ENCODE measurements at places on chromosomes 12 and 14.

DNA sequence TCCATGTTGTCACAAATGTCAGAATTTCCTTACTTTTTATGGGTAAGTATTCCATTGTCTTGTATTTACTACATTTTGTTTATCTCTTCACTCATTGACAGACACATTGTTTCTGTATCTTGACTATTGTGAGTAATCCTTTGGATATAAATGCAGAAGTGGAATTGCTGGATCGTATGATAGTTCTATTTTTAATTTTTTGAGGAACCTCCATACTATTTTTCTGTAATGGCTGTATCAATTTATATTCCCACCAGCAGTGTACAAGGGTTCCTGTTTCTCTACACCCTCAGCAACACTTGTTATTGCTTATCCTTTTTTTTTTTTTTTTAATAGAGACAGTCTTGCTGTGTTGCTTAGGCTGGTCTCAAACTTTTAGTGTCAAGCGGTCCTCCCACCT is 3.5 kb upstream of the KICS2 start:
- no peak for DNase-seq

DNA sequence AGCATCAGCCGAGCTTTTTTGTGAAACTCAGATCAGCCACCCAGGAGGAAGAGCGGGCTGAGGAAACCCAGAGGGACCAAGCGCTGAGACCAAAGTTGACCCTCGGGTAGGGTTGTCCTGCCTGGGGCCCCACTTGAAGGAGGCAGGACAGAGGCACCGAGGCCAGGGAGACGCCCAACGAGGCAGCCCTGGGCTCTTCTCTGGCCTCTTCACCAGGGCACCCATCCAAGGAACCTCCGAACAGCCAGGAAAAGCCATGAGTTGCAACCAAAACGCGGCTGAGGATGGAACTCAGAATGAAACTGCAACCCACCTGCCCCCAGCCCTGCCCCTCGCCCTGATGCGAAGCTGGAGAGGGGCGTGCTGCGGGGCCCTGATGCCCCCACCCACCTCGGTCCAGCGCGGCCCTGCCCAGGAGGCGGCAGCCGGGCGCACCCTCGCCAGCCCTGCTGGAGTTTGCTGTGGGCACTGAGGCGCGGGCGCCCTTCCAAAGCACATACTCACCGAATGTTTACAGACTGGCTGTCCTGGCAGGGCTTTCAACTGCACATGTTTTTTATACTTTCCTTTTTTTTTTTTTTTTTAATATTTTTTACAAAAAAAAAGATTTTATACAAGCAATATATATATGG is 41.9 kb downstream of the JDP2 start:
- DNase-seq = no peak

GRCh38 chr12:132888852-132889251 is 1.4 kb upstream of the CHFR start:
- no peak for DNase-seq

GRCh38 chr12:89875225-89875624 is 166.6 kb upstream of the ATP2B1 start:
- no peak for DNase-seq

DNA sequence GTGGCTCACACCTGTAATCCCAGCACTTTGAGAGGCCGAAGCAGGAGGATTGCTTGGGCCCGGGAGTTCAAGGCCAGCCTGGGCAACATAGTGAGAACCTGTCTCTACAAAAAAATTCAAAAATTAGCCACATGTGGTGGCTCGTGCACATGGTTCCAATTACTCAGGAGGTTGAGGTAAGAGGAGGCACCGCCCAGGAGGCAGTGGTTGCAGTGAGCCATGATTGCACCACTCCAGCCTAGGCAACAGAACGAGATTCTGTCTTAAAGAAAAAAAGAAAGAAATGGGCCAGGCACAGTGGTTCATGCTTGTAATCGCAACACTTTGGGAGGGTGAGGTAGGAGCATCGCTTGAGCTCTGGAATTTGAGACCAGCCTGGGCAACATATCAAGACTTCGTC is 33.5 kb downstream of the MAP1LC3B2 start:
- no peak for DNase-seq

DNA sequence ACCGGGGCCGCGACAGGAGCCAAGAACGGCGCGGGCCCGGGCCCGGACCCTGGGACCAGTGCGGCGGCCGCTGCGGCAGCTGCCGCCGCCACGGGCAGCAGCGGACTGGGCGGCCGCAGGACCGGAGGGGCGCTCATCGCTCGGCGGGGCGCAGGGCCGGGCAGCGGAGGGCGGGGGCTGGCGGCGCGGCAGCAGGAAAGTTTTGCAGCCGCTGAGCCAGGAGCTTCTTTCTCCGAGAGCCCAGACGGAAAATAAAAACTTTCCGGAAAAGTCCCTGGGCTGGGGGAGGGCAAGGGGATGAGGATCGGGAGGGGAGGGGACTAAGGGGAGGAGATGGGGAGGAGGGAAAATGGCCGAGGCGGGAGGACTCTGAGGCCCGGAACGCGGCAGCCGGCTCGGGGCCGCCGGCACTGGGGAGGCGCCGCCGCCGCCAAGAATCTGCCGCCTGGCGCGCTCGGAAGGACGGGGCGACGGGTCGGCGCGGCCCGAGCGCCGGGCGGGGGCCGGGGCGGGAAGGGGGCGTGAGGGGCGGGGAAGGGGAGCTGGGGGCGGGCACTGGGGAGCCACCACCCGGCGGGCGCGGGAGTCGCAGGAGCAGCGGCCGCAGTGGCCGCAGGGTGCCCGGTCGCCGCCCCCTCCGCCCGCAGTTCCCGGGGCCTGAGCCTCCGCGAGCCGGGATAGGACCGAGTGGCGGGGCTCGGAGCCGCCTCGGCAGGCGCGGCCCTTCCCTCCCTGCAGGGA is at the start of gene PRKD1:
Gene PRKD1 (minus strand): TSS at position 472 of the 741 bp plus-strand sequence.
- peak; percentile 8 for DNase-seq

DNA sequence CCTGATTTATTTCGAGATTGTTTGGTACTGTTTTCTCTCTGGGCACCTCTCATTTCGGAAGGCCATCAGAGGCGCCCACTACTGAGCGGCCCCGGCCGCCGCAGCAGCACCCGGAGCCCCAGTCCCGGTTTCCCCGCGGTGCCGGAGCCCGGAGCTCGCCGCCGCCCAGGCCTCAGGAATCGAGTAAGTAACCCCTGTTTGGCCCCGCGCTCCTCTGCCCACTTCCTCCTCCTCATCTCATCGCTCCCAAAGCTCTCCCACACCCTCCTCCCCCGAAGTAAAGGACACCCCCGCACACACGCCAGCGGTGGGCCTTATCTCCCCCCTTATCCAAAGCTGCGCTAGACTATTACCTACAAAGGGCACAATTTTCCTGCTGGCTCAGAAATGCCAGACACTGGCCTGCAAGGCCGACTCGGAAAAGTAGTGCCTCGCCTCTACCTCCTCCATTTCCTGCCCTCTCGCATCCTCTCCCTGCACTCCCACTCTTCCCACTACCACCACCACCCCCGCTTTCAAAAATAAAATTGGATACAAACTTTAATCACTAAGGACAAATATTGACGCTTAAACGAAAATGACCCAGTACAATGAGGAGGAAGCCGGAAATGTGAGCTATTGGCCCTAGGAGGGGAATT is 637 bp upstream of the FOXG1 start:
- DNase-seq = peak; percentile 75

GRCh38 chr14:73625706-73626105 is 13.4 kb downstream of the ACOT6 start:
- DNase-seq = no peak

- DNase-seq = no peak
Observed at GRCh38 chr14:99435327-99435726, 45.3 kb downstream of the SETD3 start.

DNA sequence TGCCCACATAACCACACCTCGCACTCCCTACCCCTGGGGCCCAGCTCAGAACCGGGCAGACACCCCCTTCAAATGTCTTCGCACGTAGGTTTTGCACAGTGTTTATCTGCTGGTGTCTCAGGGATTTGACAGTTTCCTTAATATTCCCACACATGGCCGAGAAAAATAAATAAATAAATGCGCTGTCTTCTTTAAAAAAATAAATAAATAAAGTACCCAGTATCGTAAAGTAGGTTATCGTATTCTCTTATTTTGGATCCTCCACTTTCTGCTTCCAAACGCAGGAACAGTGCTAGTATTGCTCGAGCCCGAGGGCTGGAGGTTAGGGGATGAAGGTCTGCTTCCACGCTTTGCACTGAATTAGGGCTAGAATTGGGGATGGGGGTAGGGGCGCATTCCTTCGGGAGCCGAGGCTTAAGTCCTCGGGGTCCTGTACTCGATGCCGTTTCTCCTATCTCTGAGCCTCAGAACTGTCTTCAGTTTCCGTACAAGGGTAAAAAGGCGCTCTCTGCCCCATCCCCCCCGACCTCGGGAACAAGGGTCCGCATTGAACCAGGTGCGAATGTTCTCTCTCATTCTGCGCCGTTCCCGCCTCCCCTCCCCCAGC is 710 bp upstream of the FOS start:
- DNase-seq = peak; percentile 84

GRCh38 chr12:64943686-64944085 is 119.2 kb downstream of the TBC1D30 start:
- no peak for DNase-seq

GRCh38 chr12:88235183-88235833 is 93.2 kb downstream of the TMTC3 start:
- no peak for DNase-seq

DNA sequence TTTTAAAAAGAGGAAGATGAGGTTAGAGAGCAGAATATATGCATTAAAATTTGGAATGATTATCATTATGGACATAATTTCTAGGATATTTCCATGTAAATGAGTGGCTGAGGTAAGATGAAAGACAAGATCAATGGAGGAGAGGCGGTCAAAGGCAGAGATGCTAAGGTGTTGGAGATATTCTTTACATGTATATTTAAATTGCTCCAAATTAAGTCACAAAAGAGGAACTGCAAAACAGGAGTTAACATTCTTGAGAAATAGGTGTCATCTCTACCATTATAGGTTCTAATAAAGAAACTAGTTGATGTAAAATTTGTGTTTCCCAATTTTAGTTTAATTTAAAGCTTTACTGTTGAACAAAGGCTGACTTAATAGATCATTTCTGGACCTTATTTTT is 268.5 kb upstream of the PPFIA2 start:
- DNase-seq = no peak

DNA sequence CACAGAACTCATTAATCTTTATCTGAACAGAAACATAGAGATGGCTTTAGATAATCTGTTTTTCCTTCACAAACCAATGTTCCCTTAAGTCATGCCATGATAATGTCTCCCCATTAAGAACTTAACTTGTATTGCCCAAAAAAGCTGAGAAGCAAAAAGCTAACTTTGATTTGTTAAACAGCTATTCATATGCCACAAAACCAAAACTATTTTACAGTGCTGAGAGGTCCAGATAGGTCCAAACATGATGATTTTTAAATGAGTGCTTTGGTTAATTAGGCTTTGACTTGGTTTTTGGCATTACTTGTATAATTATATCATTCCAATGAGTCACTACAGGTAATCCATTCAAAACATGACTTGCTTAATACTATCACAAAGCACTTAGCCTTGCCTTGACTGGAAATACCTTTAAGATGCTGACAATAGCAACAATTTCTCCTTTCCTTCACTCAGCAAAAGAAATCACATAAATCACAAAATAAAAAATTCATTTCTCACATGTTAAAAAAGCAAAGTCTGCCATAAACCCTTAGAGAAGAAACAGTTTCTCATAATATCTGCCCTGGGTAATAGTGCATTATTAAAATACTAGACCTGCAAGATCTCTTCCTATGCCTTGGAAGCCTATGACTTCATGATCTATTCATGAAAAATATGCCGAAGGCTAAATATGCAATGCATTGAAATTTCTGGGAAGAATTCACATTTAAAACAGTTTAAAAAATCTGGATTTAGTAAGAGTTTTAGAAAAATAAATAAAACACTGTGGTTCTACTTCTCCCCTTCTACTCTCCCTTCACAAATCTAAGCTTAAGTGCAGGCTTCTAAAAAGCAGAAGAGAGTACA is 52.0 kb upstream of the SAV1 start:
- DNase-seq = no peak

GRCh38 chr12:88108021-88108420 is 33.9 kb downstream of the CEP290 start:
- DNase-seq = no peak

GRCh38 chr14:90499908-90500664 is 103.3 kb downstream of the CALM1 start:
- DNase-seq = no peak

DNA sequence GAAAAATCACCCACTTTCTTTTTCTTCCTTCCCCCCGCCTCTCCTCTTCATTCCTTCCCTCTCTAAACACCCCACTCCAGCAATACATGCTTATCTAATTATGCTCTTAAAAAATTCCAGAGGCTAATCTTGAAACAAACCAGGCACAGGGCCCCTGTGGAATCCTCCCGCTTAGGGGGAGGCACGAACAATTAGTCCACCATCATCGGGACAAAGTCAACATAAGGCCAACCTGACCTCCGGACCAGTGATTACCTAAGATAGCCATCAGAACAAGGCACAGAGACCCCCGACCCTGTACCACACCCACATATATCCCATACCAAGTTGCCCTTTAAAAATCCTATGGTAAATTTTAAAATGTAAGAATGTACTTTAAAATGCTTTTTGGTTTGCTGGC is 47.1 kb downstream of the KIF21A start:
- DNase-seq = no peak

DNA sequence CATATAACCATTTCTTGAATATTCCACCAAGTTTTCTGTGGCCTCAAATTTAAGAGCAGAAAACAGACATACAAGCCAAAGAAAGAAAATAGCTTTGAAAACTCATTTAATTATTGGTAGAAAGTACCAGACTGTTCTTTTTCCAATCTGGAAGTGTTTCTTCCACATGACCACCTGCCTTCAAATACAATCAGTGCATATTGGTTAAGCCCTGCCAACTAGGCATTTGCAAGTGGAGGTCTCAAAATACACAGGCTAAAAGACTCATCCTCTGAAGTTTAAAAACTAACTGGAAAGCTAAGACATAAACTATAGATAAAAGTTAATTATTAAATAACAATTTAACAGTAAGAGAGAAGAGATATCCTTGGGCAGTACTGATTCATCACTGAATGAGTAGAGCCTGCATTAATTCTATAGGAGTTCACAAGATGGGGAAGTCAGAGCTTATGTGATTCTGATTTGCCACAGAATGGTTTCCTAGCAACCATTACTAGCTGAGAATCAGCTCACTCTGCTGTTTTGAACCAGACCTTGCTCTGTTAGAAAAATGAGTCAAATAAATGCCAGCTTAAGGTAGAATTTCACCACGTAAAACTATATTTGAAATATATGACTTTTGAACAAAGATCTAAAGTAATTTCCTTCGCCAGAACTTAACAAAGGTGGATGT is 433.8 kb downstream of the FUT8 start:
- DNase-seq = peak; percentile 48

All from NCI-H1694 treated with DMSO at 0.1 percent for 48 hours (cell line).